ENCODE measurements at places on chromosomes 2 and 18. TPM values are rescaled to one million over a fixed set of nuclear protein-coding genes. Genes with fewer than 3 reads are reported as not detected.

GRCh38 chr2:215740071-215740470 is 273.3 kb downstream of the MREG start:
- DNase-seq: no peak

GRCh38 chr2:121764681-121765228 is 9.3 kb downstream of the TSN start:
- DNase-seq: no peak

TSPYL6 gene
- polyA plus RNA-seq: 0.10 TPM

CAPN14 gene
- polyA plus RNA-seq: not detected

CTAGE1 gene
- not detected for polyA plus RNA-seq

FOXD4L1 gene
- 1.6 TPM for polyA plus RNA-seq

UGT1A3 gene
- not detected for polyA plus RNA-seq

SATB2 gene
- polyA plus RNA-seq: 2.4 TPM

PPP1R1C gene
- 0.34 TPM for polyA plus RNA-seq

DNA sequence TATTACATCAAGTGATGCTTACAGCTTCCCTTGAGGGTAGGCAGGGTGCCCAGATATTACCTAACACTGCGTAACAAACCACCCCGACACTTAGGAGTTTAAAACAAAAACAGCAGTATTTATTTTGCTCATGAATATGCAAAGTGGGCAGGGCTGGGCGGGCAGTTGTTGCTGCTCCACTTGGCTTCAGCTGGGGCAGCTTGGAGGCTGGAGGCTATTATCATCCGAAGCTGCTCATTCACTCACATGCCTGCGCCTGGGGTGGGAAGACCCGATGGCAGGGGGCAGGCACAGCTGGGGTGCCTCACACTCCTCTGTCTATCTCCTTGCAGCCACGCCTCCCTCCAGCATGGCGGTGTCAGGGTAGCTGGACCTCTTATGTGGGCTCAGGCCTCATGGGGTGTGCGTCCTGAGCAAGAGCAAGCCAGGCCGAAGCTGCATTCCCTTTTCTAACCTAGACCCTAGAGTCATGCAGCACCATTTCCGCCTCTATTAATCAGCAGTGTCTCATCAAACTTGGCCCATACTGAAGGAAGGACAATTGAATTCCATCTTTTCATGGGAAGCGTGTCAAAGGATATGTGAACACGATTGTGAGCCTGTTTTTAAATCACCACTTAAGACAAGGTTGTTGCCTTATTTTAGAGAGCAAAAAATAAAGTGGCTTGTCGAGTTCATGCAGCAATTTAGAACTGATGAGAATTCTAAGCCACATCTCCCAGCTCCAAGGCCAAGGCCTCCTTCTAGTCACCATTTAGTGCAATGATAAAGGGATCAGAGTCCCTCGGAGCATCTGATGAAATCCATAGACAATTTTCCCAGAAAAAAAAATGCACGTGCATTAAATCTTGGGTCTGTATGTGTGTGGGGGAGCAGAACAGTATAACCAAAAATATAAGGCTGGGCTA is 54.9 kb downstream of the SDC1 start:
- no peak for DNase-seq

PLCL1 gene
- 14.3 TPM for polyA plus RNA-seq

SLC5A7 gene
- polyA plus RNA-seq: 0.09 TPM

SRD5A2 gene
- 0.04 TPM for polyA plus RNA-seq

GRCh38 chr2:205700331-205701132 is 18.2 kb downstream of the NRP2 start:
- DNase-seq: no peak

C2orf80 gene
- polyA plus RNA-seq: not detected

DNA sequence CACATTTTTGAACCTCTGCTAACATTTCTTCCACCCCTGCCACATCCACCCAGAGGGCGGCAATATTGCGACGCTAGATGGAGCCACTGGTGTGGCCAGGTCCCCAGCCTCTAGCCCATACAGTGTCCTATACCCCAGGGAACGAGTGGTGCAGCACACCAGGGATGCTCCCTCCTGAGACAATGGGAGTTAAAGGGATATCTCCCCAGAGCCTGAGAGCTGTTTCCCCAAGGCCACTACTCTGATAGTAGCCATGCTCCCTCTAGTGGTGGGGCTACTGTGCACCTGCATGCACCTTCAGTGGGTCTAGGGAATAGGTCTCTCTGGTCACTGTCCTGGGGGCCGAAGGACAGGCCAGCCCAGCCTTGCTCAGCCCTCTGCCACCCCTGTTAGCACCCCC is 336.4 kb upstream of the FSHR start:
- no peak for DNase-seq

CENPA gene
- polyA plus RNA-seq: 3.5 TPM

DNA sequence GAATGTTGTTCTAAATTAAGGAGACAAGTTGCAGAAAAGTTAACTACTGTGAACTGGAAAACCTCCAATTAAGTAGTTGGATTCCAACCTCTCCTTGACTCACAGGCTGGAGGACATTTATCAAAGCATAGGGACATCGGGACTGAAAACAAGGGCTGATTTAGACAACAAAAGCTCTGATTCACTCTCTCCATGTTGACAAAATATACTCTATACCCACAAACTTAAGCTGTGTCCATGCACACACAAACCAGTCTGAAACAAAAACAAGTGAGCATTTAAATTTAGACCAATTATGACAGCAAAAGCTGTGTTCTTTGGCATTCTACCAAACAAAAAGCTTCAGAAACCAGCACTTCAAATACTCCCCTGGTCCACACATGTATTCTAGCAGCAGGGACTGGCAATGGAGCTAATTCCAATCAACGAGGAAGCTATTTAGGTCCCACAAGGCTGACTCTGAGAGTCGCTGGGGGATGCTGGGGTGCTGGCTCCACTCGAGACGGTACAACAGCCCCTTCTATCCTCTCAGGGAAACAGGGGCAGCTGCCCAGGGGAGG is 71.4 kb downstream of the NXPH2 start:
- no peak for DNase-seq

RIT2 gene
- polyA plus RNA-seq: not detected

CTLA4 gene
- 0.09 TPM for polyA plus RNA-seq

ABCB11 gene
- polyA plus RNA-seq: not detected

- DNase-seq: no peak
Measured at GRCh38 chr2:209596262-209596661, 172.4 kb downstream of the MAP2 start.

- DNase-seq: no peak
Measured at GRCh38 chr2:169734169-169734847, 676 bp downstream of the KLHL23 start.

DNA sequence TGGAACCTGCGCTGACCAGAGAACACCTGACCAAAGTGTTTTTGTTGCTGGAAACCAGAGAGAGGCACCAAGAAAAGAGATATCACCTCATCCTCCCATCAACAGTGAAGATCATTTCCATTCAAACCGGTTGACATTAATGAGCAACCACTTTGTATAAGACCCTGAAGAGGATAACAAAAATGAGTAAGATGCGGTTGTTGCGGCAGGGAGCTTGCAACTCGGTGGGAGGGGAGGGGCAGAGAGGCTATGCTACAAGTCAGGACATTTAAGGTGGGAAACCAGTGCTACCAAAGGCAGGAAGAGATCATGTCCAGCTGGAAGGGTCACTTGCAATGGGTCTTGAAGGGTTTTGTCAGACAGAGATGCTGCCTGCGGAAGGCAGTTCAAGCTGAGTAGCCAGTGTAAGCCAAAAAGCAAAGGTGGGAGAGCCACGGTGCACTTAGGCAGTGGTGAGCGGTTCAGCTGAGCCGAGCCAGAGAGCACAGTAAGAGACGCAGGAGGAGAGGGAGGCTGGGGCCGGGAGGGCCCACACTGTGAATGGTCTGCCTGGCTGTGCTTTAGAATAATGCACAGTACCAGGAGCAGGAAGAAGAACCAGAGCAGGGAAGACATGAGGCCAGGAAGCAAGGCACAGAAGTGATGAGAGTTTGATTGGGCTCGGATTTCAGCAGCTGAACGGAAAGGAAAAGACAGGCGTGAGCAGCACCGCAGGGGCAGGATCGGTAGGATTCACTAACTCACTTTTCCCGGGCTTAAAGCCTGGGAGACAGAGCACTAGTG is 24.4 kb upstream of the DTNB start:
- no peak for DNase-seq

- no peak for DNase-seq
Measured at GRCh38 chr2:169659320-169659719, 34.9 kb downstream of the CFAP210 start.

TDRD15 gene
- polyA plus RNA-seq: not detected

DNA sequence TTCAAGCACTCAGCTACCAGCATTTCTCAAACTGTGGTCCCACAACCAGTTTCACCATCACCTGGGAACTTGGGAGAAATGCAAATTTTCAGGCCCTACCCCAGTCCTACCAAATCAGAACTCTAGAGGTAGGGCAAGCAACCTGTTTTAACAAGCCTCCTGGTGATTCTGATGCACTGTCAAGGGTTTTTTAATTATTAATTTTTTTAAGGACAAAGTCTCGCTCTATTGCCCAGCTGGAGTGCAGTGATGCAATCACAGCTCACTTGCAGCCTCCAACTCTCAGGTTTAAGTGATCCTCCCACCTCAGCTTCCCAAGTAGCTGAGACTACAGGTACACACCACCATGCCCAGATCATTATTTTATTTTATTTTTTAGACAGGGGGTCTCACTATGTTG is 7.8 kb downstream of the ACMSD start:
- DNase-seq: no peak

MRO gene
- polyA plus RNA-seq: 0.33 TPM

DNA sequence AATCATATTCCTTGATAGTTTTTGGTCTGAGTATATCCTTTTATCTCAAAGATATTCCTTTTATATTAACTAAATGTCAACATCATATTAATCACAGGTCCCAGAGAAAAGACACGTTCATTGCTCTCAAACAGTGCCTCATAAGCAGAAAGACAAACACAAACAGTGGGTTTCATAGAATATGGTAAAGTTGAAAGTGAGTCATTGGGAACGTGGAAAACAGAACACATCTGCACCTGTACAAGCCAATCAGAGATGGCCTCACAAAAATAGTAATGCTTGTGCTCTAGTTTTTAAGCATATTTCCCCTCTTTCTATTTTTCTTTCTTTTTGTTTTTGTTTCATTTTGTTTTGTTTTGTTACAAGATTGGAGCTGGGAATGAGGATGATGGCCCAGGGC is 328.4 kb upstream of the MAP2 start:
- no peak for DNase-seq

DNA sequence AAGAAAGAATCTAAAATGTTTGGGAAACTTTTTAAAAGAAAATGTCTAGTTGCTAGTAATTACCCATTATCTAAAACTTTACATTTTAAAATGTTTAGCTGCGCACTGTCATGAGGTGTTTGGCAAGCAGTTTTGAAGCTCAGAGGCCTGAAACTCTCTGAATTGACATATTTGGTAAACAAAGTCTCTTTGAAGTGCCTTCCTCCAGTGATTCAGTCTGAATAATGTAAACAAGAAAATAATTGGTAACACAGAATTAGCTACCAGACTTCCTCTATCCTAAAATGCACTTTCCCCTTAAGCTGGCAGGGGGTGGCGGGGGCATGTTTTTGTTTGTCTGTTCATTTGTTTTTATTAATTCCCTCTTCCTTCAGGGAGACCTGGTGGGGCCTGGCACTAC is 61.4 kb downstream of the WDR75 start:
- DNase-seq: no peak

DNA sequence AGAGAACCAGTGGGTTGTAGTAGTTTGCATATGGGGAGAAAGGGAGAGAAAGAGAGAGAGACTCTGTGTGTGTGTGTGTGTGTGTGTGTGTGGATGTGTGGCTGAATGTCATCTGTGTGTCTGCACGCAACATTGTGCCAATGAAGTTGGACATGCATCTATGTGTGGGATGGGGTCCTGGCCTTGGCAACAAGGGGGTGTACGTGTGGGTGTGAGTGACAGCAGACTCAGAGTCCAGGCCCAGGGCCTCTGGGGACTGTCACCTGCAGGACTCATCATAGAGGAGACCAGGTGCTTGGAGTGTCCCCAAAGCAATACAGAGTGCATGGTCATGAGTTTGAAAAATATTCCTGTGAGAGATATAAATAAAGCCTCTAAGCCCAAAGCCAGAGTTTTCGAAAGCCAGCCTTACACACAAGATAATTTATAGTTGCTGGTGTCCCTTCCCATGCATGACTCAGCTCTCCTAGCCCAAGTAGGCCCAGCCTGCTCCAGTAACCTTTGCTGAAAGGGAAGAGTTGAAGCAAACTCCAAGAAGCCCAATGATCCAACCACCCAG is 59.9 kb downstream of the TNP1 start:
- no peak for DNase-seq

DNA sequence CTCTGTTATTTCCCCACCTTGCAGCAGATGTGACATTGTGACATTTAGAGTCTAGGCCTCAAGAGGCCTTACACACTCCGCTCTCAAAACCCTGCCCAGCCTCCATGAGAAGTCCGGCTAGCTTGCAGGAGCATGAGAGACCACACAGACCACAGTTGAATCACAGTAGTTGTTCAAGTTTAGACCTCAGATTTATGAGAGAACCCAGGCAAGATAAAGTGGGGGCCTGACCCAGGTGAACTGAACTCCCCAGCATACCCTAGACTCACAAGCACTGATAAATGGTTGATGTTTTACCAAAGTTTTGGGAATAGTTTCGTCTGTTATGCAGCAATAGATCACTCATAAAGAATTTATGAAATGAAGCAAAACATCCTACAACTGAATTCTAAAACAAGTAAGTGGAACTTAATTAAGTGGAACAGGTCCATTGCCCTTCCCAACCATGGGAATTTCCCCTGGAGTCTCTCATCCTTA is 4.7 kb upstream of the STAT1 start:
- no peak for DNase-seq

DNA sequence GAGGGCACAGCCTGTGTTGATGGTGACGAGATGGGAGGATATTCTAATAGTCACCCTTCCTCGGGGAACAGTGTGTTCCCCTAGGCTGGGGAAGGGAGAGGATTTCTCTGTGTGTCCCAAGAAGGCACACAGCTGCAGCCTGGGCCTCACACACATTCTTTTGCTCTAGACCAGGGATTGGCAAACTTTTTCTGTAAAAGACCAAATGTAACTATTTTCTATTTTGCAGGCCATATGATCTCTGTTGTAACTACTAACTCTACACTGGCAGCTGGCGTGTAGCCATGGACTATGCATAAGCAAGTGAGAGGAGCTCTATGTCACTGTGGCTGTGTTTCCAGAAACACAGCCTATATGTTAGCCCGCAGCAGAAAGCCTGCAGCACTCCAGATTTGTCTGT is 65.8 kb downstream of the ARHGAP28 start:
- DNase-seq: no peak

- no peak for DNase-seq
Measured at GRCh38 chr18:8799001-8799400, 93.6 kb downstream of the MTCL1 start.

DES gene
- polyA plus RNA-seq: 5,672 TPM

DNA sequence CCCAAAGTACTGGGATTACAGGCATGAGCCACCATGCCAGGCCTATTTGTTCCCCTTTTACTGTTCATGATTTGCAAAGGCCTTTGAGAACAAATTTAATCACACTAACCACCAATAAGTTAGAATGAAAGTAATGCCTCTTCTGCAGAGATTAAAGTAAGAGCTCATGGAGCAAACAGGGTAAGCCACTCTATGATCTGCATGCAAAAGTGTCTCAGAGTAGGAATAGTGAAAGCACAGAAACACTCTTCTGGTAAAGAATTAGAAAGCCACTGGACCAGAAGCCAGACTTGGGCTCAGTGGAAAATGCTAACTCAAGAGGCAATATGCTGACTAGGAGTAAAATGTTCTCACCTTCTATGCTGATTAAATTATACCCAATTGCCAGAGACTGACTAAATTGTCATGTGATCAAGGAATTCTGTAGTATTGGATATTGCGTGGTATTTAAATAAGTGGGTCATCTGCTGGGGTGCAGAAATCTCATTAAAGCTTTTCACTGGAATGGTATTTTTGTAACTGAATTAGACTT is 235.3 kb upstream of the ERBB4 start:
- DNase-seq: no peak
